ENCODE measurements at places on chromosomes 5 and 9.

- DNase-seq, result no peak
Measured at GRCh38 chr5:127243011-127243410, 47.6 kb upstream of the MEGF10 start.

GRCh38 chr5:96245140-96246091 is 187.6 kb downstream of the PCSK1 start:
- no peak for DNase-seq

GRCh38 chr5:87686975-87687374 is 274.2 kb upstream of the CCNH start:
- no peak for DNase-seq

GRCh38 chr5:127871503-127872153 is 168.4 kb downstream of the CCDC192 start:
- DNase-seq, result no peak

- DNase-seq, result no peak
Measured at GRCh38 chr5:42720251-42720650, 36.4 kb upstream of the CCDC152 start.

Data from HS-5 (cell line).